ENCODE measurements at places on chromosomes 2 and 18. TPM values are rescaled to one million over a fixed set of nuclear protein-coding genes. Genes with fewer than 3 reads are reported as not detected.

CRIM1 gene
- 0.91 TPM for polyA plus RNA-seq

- DNase-seq = no peak
These were observed 154.8 kb upstream of the TFPI start for GRCh38 chr2:187709065-187709464.

DNA sequence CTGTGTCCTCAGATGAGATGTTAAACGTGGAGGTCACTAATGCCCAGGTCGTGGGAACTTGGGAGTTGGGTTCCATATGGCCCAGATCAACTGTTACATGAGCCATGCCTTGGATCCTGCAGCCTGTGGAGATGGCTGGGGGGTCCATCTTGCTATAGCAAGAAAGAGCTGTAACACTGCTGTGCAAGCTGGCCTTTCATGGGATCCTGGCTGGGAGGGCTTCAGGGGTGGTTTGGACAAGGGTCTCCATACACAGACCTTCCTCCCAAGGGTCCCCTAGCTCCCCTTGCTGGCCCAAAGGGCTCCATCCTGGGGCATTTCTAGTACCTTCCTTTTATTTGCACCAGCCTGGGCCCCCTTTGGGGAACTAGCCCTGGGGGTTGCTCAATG is 337.7 kb downstream of the DYSF start:
- DNase-seq = no peak

IL37 gene
- not detected for polyA plus RNA-seq

- no peak for DNase-seq
These were observed 162.3 kb upstream of the VRK2 start for GRCh38 chr2:57884281-57884680.

GRCh38 chr2:163658556-163658955 is 77.3 kb downstream of the FIGN start:
- DNase-seq = no peak

KRTCAP3 gene
- 9.4 TPM for polyA plus RNA-seq

- DNase-seq = no peak
These were observed 12.8 kb downstream of the NOSTRIN start for GRCh38 chr2:168814939-168815907.

TRIM43 gene
- polyA plus RNA-seq = not detected

- DNase-seq = no peak
These were observed 25.5 kb downstream of the GCG start for GRCh38 chr2:162126527-162126926.

- DNase-seq = no peak
These were observed 98.1 kb downstream of the ICA1L start for GRCh38 chr2:202773301-202773973.
